ENCODE measurements at places on chromosomes 4 and X. TPM values are rescaled to one million over a fixed set of nuclear protein-coding genes. Genes with fewer than 3 reads are reported as not detected.

TMEM192 gene
- total RNA-seq: 44.4 TPM

H2BW1 gene
- total RNA-seq: not detected

DNA sequence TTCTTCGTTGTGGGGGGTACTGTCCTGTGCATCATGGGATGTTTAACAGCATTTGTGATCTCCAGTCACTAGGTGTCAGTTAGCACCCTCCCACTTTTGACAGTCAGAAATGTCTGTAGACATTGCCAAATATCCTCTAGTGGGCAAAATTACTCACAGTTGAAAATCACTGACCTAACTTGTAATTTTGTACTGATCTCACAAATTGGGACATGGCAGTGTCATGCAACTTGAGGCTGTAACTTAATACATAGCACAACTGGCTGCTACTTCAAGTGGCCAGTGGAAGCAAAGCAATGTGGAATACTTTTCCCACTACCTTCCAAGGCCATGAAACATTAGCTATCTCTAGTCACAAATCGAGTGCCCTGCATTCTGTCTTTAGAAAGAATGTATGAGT lies 23.2 kb upstream of the TSPAN7 start:
- no peaks in the 10 kb centered on the region for H3K27me3 ChIP-seq
- H3K36me3 ChIP-seq: no peaks in the 10 kb centered on the region
- no peak for DNase-seq

WAS gene
- 63.4 TPM for total RNA-seq

- H3K4me1 ChIP-seq: no peaks in the 10 kb centered on the region
- DNase-seq: no peak
- H3K27me3 ChIP-seq: no peaks in the 10 kb centered on the region
- H3K36me3 ChIP-seq: no peaks in the 10 kb centered on the region
- no peak overlapping the region for H3K27ac ChIP-seq
These were observed 55.7 kb upstream of the PPARGC1A start for GRCh38 chr4:23945451-23946017.

- no peaks in the 10 kb centered on the region for H3K27me3 ChIP-seq
- DNase-seq: no peak
- no peaks in the 10 kb centered on the region for H3K36me3 ChIP-seq
- no peak overlapping the region for H3K4me3 ChIP-seq
These were observed 58.6 kb upstream of the PRSS48 start for GRCh38 chr4:151218343-151218742.

DNA sequence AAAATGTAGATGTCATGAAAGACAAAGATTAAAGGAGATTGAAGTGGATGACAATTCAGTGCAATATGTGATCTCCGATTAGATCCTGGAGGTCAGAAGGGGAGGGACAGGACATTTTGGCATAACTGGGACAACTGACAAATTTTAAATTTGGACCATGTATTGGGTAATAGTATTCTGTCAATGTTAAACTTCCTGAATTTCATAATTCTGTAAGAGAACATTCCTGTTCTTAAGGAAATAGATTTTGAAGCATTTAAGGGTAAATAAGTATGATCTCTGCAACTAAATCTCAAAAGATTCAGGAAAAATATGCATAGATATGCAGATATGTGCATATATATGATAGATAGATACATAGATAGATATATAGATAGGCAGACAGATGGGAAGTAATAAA lies 11.0 kb downstream of the ODAPH start:
- no peaks in the 10 kb centered on the region for H3K4me1 ChIP-seq
- no peaks in the 10 kb centered on the region for H3K27me3 ChIP-seq
- no peak for DNase-seq
- no peaks in the 10 kb centered on the region for H3K36me3 ChIP-seq

- DNase-seq: no peak
- H3K27ac ChIP-seq: no peak overlapping the region
- no peak overlapping the region for H3K4me3 ChIP-seq
- H3K27me3 ChIP-seq: no peaks in the 10 kb centered on the region
These were observed 206.9 kb downstream of the SPCS3 start for GRCh38 chr4:176526704-176527103.

DNA sequence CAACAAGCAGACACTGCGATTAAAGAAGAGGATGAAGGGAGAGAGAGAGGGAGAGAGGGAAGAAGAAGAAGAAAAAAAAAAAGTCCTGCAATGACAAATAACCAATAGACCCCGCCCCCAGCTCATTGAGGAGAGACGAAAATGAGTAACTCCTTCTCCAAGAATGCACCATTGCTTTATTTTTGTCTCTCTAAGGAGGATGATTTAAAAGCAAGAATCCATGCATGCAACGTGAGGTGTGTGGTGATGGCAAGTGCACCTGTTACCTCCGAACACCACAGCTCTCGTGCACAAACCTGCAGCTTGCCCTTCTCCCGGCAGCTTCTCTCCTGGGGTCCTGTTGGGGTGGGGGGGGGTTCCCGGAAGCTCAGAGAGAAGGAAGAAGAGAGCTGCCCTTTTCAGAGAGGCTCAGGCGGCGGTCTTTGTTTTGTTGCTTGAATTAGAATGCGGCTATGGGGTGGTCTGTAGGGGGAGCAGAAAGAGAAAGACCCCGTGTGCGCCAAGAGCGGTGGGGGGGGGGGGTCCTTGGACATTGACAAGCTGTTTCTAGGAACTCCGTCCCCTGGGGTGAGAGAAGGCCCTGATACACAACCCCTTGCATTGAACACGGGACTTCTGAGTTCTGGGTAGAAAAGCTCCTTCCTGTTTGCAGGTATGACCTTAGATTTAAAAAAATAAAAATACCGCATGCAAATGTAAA lies 100.7 kb downstream of the CRLF2 start:
- no peak for DNase-seq
- no peaks in the 10 kb centered on the region for H3K36me3 ChIP-seq
- no peak overlapping the region for H3K27ac ChIP-seq
- H3K4me1 ChIP-seq: no peaks in the 10 kb centered on the region
- no peak overlapping the region for H3K4me3 ChIP-seq

TMLHE gene
- total RNA-seq: 36.2 TPM

DNA sequence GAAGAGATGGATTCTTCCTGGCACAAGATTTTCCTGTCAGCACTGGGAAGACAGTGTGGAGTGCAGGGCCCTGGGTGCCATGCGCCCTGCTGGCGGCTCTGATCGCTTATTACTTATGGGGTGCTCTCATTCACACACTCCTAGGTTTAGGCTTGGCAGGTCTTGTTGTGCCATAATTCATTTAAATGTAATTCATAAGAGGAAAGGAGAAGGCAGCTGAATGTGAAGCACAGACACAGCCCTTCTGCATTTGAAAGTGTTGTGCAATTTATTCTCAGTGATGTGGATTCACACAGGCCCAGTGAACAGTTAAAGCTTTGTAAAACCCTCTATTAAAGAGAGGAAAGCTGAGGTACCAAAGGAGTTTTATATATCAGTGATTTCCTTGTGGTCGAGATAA lies 249.7 kb downstream of the C4orf33 start:
- H3K4me1 ChIP-seq: peaks cover 34% of the 10 kb centered on the region
- no peak overlapping the region for H3K27ac ChIP-seq
- no peak overlapping the region for H3K4me3 ChIP-seq
- no peak for DNase-seq

- H3K27me3 ChIP-seq: no peaks in the 10 kb centered on the region
- no peak for DNase-seq
- no peak overlapping the region for H3K4me3 ChIP-seq
- H3K4me1 ChIP-seq: no peaks in the 10 kb centered on the region
- H3K27ac ChIP-seq: no peak overlapping the region
These were observed 14.7 kb upstream of the VEGFD start for GRCh38 chrX:15398874-15399273.

DNA sequence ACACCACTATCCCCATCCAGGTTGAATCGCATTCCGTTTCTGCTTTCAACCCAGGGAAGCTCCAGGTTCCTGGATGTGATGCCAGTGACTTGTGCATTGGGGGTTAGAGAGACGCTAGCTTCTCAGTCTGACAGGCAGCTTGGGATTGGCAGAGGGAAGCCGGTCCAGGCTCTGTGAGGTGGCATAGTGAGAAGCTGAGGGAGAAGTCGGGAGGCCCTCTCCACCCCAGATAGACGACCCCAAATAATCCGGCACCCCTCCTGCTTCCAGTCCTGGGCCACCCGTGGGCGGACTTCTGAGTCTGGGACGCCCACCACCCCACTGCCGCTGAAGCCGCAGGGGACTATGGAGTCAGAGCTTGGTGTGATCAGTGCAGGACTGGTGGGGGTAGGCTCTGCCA lies 7.4 kb downstream of the MAGEA4 start:
- H3K27me3 ChIP-seq: no peaks in the 10 kb centered on the region
- H3K36me3 ChIP-seq: no peaks in the 10 kb centered on the region
- no peak overlapping the region for H3K4me3 ChIP-seq
- DNase-seq: no peak
- H3K4me1 ChIP-seq: no peaks in the 10 kb centered on the region

DNA sequence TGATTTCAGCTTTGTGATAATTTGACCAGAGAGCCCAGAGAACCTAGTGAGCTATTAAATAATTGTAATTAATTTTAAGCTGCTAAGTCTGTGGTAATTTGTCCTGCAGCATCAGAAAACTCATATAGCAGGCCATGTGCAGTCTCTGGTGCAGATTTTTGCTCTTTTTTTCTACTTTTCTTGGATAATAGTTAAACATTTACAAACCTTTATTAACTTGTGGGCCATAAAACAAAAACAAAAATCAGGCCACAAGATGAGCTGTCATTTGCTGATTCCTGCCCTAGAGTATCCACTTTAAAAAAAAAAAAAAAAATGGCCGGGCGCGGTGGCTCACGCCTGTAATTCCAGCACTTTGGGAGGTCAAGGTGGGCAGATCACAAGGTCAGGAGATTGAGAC lies 99.8 kb downstream of the CLDN22 start:
- no peaks in the 10 kb centered on the region for H3K27me3 ChIP-seq
- H3K4me3 ChIP-seq: no peak overlapping the region
- no peaks in the 10 kb centered on the region for H3K36me3 ChIP-seq
- no peaks in the 10 kb centered on the region for H3K4me1 ChIP-seq

TDO2 gene
- total RNA-seq: not detected

EGF gene
- total RNA-seq: not detected

NDP gene
- not detected for total RNA-seq

ADH7 gene
- total RNA-seq: not detected

H2BW2 gene
- total RNA-seq: not detected

SH3D19 gene
- total RNA-seq: not detected

GPR34 gene
- not detected for total RNA-seq

GRCh38 chrX:54785901-54786300 lies 12.2 kb downstream of the ITIH6 start:
- DNase-seq: peak; percentile 72
- no peaks in the 10 kb centered on the region for H3K4me1 ChIP-seq
- H3K36me3 ChIP-seq: no peaks in the 10 kb centered on the region
- no peaks in the 10 kb centered on the region for H3K27me3 ChIP-seq
- no peak overlapping the region for H3K4me3 ChIP-seq

GRCh38 chr4:173192375-173193162 lies 24.0 kb downstream of the GALNT7 start:
- H3K4me3 ChIP-seq: no peak overlapping the region
- DNase-seq: peak; percentile 48
- no peaks in the 10 kb centered on the region for H3K27me3 ChIP-seq
- peak overlapping the region; percentile 50 for H3K27ac ChIP-seq
- no peaks in the 10 kb centered on the region for H3K36me3 ChIP-seq

DNA sequence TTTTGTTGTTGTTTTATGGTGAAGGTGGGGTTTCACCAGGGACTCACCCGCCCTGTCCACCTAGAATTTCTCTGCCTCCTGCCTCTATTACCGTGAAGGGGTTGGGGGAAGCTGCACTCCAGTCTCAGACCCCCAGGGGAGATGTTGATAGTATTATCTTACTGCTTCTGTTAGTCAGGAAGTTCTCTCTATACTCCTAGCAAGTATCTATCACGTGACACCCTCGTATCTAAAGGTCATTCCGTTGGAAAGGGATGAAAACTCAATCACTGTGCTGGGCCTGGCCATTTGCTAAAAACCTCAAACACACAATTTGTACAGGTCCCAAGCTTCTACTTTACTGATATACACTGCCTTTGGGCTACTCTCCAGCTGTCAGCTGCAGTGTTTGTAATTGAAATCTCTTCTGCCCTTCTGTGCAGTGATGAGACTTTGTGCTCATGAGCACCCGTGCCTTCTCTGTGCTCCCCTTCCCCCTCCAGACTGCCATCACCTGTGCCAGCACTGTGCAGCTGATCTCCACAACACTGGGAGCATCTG lies 188.5 kb upstream of the ANXA3 start:
- no peaks in the 10 kb centered on the region for H3K36me3 ChIP-seq
- H3K4me1 ChIP-seq: no peaks in the 10 kb centered on the region
- H3K27ac ChIP-seq: no peak overlapping the region
- H3K4me3 ChIP-seq: no peak overlapping the region

DNA sequence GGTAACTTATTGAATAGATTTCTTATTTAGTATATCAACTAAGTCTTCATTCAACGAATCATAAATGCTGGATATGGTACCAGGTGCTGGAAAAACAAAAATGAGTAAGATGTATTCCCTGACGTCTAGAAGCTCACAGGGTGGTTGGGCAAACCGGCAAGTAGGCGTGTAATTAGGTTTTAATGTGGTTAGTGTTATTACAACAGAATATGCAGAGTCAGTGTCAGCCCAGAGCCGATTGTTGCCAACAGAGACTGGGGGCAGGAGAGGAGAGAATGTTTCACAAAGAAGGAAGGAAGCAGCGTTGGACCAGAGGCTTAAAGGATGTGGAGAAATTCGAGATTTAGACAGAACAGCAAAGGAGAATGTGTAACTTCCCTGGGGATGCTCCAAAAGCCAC lies 111.7 kb downstream of the TENM3 start:
- H3K36me3 ChIP-seq: no peaks in the 10 kb centered on the region
- no peak overlapping the region for H3K4me3 ChIP-seq
- H3K27me3 ChIP-seq: no peaks in the 10 kb centered on the region
- no peak overlapping the region for H3K27ac ChIP-seq
- no peaks in the 10 kb centered on the region for H3K4me1 ChIP-seq
- DNase-seq: no peak

ERVMER34-1 gene
- total RNA-seq: not detected

GUCY1B1 gene
- total RNA-seq: 3.2 TPM

- H3K4me3 ChIP-seq: no peak overlapping the region
- no peaks in the 10 kb centered on the region for H3K36me3 ChIP-seq
- no peaks in the 10 kb centered on the region for H3K4me1 ChIP-seq
- no peak for DNase-seq
These were observed 588.4 kb upstream of the FAM241A start for GRCh38 chr4:111556851-111557250.

TSPAN7 gene
- not detected for total RNA-seq

- no peak overlapping the region for H3K27ac ChIP-seq
- H3K27me3 ChIP-seq: no peaks in the 10 kb centered on the region
- no peak overlapping the region for H3K4me3 ChIP-seq
- DNase-seq: peak; percentile 77
These were observed 50.4 kb downstream of the MGARP start for GRCh38 chr4:139229534-139230039.

TLR2 gene
- not detected for total RNA-seq

DNA sequence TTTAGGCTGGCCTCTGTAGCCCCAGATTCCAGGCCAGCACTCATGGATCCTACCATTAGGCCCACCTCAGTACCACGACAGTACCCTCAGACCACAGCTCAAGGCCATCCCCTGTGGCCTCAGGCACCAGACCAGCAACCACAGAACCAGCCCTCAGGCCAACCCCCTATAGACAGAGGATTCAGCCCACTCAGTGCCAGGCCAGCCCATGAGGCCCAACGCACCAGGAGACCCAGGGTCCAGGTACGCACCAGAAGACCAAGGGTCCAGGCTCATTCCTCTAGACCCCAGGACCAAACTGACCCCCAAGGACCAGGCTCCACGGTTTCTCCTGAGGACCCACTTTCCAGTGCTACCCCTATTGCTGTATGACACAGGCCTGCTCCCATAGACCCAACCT lies 39.5 kb upstream of the MAGEC2 start:
- H3K36me3 ChIP-seq: no peaks in the 10 kb centered on the region
- no peak overlapping the region for H3K4me3 ChIP-seq

- H3K36me3 ChIP-seq: no peaks in the 10 kb centered on the region
- no peak overlapping the region for H3K27ac ChIP-seq
- peaks cover 8% of the 10 kb centered on the region for H3K4me1 ChIP-seq
- H3K4me3 ChIP-seq: no peak overlapping the region
- no peaks in the 10 kb centered on the region for H3K27me3 ChIP-seq
These were observed 233.6 kb downstream of the EVC2 start for GRCh38 chr4:5474756-5475155.

SMIM43 gene
- not detected for total RNA-seq

Measured in Karpas-422 (cell line).